Fibroblast of skin of left quadriceps (primary cell): ENCODE measurements at places on chromosomes 7 and 10.

DNA sequence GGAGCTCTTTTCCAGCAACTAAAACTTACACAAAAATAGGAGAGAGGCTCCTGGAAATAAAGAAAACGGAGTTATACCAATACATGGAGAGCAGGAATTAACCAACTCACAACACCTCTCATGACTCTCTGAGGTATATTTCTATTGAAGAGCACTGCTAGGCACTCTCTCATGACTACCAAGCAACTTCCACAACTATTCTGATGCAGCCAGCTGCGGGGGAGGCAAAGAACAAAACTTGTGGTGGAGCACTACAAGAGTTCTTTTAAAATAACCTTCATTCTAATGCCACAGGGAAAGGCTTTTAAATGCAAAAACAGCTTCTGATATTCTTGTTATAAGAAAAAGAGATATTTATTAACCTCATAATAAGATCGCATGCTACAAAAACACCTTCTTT lies 140.7 kb downstream of the SLC25A13 start:
- DNase-seq: no peak

- peak; percentile 20 for DNase-seq
These were observed 11.4 kb downstream of the NPVF start for GRCh38 chr7:25216837-25217236.

DNA sequence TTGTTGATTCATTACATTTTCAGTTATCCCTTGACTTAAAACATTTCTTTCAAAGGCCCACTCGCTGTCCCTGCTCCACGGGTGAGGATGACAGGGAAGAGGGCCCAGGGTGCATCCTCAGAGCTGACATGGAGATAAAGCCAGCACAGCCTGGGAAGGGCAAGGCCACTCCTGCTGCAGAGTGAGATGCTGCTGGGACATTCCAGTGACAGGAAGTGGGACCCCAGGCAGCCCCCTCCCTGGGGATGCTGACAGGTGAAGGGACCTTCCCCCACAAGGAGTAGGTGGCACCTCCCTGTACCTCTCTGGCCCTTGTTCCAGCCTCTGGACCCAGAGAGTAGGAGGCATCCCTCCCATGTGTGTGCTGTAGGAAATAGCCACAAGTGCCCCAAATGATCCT lies 97.8 kb upstream of the DDC start:
- no peak for DNase-seq

DNA sequence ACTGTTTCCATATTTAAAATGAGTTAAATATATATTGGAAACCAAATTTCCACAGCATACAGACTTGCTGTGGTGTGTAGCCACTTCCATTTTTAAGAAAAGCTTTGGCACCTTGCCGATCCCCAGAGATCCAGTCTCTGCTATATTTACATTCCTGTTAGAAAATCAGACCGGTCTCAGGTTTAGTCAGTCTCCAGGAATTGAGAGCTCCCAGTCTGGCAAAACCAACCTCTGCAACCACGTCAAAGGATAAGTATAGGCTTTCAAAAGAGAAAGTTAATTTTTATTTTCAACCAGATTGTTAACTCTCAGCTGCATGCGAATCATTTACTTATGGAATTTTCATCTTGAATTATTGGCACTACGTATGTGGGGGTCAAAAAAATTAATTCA lies 28.2 kb downstream of the PUS7 start:
- DNase-seq: peak; percentile 78

DNA sequence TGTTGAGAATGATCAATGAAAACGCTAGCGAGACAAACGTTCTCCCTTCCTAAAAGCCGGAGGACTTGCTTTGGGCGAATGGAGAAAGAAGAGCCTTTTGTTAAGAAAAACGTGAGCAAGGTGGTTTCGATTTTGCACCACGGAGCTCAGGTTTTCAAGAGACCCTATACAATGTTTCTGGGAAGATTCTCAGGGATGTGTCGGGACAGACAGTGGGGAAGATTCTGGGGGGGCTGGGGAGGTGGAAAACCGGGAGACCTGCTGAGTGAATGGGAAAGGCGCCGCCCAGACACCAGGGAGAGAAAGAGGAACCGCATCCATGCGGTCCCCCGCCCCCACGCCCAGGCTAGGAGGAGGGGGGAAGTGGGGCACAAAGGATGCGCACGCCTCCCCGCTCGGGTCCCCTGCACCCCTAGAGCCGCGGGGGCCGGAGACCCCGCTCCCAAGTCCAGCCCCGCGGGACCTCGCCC lies 745 bp downstream of the YWHAG start:
- DNase-seq: no peak

DNA sequence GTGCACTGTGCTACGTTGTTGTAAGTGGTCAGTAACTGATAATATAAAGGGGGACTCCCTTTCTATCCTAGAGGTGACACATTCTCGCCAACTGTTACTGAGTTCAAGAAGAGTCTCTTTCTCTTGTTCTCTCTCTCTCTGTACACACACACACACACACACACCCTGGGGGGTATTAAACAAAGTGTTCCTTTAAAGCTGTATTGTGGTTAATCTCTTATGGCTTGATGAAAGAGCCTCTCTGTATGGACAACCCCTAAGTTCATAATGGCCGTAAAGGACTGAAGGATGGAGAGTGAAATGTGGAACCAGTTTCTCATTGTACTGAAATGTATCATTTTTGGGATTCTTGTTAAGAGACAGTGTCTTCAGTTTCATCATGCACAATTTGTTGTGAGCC lies 145.2 kb upstream of the BMPER start:
- no peak for DNase-seq

DNA sequence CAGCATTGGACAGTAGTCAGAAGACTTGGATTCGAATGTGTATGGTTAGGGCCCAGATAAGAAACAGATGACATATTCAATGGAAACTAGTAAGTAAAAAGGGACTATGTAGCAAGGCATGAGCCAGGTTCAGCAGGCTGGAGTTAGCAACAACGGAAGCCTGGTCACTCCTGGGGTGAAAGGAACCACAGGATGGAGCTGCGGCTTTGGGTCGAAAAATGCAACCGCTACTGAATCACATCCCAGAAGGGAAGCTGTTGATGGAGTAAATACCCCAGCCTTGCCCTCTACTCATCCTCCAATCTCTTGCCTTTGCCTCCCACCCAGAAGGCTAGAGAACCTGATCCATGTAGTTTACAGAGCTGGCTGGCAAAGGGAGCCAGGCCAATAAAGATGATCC lies 37.5 kb upstream of the EGR2 start:
- no peak for DNase-seq

GRCh38 chr10:86446987-86447386 lies 74.6 kb downstream of the WAPL start:
- no peak for DNase-seq

DNA sequence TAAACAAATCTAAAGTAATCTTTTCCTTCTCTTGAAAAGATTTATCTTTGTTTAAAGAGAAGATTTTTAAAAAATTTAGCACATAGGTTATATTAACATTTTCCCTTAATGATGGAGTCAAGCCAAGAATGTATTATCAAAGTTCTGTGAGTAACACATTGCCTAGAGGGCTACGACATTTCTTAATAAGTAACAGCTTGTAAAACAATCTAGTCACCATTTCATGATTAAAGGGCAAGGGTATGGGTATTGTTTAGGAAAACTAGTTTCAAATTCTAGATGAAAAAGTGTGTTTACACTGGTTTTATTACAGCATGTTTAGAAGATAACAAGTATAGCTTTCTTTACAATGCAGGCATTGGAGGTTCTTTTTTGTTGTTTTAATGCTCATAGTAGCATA lies 28.6 kb upstream of the LAMB4 start:
- no peak for DNase-seq

DNA sequence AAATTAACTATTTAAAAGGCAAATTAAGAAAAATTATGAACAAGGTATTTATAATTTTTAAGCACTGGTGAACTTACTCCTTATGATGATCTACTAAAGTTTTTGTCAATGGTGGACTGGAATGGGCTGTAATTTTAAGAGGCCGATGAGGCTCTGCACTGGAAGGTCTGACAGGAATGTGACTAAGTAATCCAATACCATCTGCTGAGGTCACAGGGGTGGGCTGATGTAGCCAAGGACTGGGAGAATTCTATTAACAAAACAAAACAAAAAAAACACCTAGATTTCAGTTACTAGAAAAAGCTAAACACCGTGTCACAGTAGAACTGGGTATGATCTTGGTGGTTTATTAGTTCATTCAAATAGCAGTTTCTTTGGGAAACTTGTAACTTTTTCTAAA lies 75.9 kb downstream of the NRBF2 start:
- no peak for DNase-seq

DNA sequence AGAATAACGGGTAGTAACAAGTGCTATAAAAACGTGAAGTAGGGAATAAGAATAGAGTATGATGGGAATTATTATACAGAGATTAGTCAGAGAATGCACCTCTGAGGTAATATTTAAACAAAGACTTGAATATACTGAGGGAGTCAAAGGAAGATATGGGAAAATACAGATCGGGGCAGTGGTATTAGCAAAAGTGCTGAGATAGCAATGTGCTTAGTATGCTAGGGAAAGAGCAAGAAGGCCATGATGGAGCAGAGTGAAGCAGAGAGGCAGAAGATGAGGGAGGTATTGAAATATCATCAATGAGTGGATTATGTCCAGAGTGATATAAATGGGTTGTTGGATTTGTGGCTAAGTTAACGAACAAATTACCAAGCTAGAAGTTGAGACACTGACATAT lies 96.5 kb upstream of the GPR22 start:
- DNase-seq: no peak

- DNase-seq: no peak
These were observed 107.6 kb downstream of the VIPR2 start for GRCh38 chr7:159036916-159037605.

DNA sequence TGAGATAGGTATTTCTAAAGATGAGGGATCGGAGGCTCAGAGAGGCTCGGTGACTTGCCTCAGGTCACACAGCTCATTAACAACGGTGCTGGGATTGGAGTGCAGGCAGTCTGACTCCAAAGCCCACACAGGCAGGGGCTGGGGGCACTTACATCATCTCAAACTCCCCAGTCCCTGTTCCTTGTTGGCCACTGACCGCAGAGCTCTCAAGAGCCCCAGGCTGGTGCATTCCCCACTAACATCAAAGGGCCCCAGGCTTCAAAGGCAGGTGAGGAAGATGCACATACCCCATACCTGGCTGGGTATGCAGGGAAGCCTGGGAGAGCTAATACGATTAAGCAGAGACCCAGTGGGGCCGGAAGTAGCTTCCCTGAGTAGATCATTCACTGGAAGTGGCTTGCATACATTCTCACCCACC lies 13.7 kb upstream of the NODAL start:
- no peak for DNase-seq

- no peak for DNase-seq
These were observed 634.1 kb downstream of the GALNT17 start for GRCh38 chr7:71766016-71766415.

DNA sequence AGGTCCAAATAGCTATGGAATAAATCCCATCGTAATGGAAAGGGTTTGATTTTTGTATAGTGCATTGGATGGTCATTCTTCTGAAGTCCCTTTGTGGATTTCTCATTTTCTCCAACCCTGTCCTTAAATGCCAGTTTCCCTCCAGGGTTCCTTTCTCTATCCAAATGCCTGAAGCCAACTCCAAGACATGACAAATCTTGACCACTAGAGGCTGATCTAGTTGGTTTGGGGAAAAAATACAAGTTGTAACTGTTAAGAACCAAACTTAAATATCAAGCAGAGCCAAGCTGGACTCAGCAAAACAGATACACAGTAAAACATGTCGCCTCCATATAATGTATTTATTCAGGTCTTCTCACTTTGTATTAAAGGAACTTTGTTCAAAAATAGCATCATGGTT lies 28.7 kb downstream of the FRMD4A start:
- DNase-seq: no peak

- peak; percentile 48 for DNase-seq
These were observed 72.5 kb upstream of the ANKRD1 start for GRCh38 chr10:90993340-90993739.

GRCh38 chr7:142443216-142444010 lies 185.6 kb upstream of the PRSS58 start:
- DNase-seq: no peak

DNA sequence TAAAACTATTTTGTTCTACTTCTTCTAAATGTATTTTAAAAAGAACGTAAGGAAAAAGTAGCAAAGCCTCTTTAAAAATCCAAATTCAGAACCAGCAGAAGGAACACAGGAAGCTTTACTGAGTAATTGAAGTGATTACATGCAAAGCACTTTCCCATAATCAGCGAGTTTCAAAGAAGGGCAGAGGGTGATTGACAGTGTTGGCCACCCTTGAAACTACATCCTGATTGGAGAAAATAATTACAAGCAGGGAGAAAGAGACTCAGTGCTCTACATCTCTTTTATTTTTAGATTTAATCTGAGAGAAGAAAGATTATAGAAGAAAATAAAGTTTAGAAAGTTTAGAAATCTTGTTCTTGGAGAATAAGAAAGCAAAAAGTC lies 20.3 kb upstream of the HGF start:
- no peak for DNase-seq

DNA sequence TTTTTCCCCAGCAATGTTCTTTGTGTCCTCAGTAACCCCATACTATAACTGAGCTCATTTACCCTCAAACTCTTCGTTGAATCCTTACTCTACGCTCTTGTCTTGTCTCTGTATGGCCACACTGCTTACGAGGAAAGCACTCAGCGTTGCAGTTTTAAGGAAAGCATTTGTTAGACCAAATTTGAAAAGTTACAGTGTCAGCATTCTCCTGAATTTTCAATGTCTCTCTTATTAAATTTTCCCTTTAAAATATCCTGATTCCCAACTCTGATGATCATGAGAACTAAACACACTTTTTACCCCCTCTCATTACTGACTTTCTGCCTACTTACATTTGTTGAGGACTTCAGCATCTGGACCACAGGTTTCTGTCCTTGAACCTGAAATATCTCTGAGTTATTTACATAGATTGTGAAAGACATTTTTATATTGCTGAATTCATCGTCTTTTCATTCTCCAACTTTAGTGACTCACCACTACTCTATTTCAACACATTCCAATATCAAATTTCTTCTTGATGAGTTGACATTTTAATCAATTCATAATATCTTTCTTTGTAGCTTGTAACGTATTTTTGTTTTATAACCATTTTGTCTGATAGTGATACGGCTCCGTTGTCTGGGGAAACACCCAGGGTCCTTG lies 19.8 kb upstream of the VWDE start:
- peak; percentile 81 for DNase-seq

GRCh38 chr10:28105561-28105960 lies 106.7 kb upstream of the ODAD2 start:
- DNase-seq: no peak

DNA sequence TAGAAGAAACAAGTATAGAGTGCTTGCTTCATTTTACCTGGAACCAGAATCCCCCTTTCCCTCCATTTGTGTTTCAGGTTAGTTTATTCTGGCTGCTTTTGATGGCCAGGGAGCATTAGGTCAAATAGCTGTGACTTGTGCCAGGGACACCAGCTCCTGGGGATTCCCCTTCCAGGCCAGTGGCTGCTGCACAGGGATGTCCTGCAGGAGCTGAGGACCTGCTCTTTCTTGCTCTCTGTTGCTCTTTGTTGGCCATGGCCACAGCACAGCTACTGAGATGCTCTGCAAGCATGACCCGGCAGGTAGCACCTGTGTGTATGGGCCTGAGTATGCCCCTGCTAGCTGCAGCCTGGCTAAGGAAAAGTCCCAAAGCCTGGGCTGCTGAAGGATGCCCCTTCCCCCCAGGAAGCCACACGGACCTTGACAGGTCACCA lies 208.9 kb downstream of the EBF3 start:
- no peak for DNase-seq

- DNase-seq: peak; percentile 29
These were observed 10.6 kb downstream of the DBF4 start for GRCh38 chr7:87886875-87887274.

GRCh38 chr7:159033473-159033825 lies 111.2 kb downstream of the VIPR2 start:
- DNase-seq: no peak
